WTC11 (cell line): ENCODE measurements at places on chromosomes 4 and X. TPM values are rescaled to one million over a fixed set of nuclear protein-coding genes. Genes with fewer than 3 reads are reported as not detected.
A peak's percentile ranks its signal among the peaks of the same experiment; 100 is the strongest.

DNA sequence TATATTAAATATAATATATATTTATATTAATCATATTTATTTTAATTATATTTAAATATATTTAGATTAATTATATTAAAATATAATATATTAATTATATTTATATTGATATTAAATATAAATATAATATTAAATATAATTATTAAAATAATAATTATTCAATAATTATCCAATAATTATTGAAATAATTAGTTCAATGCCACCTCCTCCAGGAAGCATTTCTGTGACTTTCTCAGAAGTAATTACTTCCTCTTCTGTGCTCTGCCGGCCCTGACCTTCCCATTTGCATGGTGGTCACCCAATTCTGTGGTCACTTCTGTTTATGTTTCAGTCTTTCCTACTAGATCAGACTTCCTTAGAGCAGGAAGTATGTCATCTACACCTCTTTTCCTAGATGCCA, 45.8 kb downstream of the EVC2 start:
- DNase-seq = no peak
- H3K27me3 ChIP-seq = no peaks in the 10 kb centered on the region; the same call in 1 of the 2 replicates
- no peak overlapping the region for H3K4me3 ChIP-seq
- no peaks in the 10 kb centered on the region for H3K4me1 ChIP-seq
- no peak overlapping the region for H3K27ac ChIP-seq

Gene CDX4
- 2.4 to 5.2 TPM (median 4.6 TPM) in 3 replicates for total RNA-seq

DNA sequence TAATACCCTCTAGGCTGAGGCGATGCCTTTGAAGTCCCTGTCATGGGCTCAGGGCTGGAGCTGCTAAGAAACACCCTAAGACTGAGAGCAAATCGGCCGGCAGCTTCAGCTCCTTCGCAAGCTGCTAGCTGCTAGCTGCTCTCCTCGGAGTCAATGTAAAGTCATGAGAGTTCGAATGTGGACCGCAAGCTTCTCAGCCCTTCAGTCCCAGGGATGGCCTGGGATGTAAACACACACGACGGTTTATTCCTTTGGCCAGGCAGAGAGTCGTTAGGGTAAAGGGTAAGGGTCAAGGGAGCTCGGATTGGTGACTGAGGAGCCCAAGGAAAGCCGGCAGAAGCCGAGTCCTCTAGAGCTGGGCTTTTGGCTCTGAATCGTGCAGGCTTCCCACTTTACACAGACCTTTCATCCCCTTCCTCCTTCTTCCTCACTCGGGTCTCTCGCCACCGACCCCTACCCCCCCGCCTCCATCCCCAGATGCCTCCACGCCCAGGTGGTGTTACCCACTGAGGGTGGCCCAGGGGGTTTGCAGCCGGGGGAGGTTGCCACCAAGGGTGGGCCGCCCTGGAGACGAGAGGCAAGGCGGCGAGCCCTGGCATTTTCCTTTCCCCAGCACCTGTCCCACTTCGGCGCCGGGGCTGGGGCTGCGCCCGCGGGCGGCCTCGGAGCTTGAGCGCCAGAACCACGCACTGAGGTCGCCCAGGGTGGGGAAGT, 3.1 kb upstream of the BCORL1 start:
- H3K4me3 ChIP-seq = peak overlapping the region; percentile 64
- DNase-seq = no peak
- no peak overlapping the region for H3K27ac ChIP-seq

DNA sequence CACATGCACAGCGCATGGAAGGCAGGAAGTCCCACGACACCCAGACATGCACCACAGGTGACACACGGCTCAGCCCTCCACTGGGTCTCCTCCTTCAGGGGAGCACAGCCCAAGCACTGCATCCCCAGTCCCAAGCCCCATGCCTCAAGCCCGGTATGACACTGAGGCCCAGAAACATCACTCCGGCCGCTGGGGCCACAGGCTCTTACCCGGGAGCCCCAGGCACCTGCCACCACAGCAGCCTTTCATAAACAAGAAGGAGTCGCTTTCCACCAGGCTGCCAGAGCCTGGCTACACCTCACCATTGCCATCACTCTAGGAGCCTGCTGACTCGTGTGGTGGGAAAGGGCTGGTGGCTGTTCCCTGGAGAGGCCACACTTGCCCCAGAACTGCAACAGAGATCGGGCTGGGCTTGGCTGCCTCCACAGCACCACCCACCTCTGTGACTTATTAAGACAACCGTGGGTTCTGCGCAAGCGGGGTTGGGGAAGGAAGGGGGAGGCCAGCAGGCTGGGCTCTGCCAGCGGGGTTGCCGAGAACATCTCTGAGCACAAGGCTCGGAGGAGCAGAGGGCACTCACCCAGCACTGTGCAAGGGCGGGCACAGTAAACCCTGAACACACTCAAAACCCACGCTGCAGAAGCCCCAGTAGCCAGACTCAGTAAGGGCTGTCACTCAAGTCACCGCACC, 4.5 kb downstream of the HAUS7 start:
- no peaks in the 10 kb centered on the region for H3K4me1 ChIP-seq
- no peak overlapping the region for H3K27ac ChIP-seq
- H3K27me3 ChIP-seq = no peaks in the 10 kb centered on the region
- DNase-seq = no peak
- H3K36me3 ChIP-seq = peaks cover 4% of the 10 kb centered on the region

Gene GNL3L
- 55.5 to 63.6 TPM (median 59.1 TPM) in 3 replicates for total RNA-seq

DNA sequence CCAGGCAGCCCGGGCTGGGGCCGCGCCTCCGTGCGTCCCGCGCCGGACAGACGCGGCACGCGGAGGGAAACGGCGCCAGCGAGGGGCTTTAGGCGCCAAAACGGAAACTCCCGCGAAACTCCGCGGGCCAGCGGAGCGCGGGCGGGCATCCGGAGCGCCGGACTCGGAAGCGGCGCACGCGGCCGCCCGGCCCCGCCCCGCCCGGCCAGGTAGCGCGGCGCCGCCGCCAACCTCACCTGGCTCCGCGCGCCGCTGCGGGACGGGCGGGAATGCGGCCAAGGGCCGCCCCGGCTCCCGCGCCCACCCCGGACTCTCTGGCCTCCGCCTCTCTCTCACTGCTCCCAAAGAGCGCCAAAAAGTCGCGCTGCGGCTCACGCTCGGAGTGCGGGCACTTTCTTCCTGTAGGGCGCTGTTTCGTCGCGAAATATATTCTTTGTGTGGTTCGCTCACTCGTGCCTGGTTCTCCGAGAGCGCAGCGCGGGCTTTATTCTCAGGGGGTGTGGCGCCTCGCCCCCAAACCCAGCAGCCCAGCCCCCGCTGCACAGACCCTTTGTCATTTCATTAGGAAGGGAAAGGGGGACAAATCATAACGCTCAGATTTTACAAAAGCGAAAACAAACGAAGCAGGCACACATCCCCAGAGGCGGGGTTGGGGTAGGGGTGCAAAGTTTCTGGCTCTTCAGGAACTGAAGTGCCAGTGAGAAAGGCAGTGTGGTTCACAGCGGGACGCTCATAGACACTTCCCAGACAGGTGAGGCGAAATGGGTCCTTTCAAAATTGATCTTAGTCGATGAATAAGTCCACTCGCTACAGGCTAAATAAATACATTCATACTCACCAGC, 961 bp upstream of the MBNL3 start:
- H3K27me3 ChIP-seq = peaks cover 28% of the 10 kb centered on the region
- peak overlapping the region; percentile 86 for H3K4me3 ChIP-seq
- H3K4me1 ChIP-seq = peaks cover 17% of the 10 kb centered on the region
- no peaks in the 10 kb centered on the region for H3K36me3 ChIP-seq
- DNase-seq = peak; percentile 51

GRCh38 chr4:17477774-17478472, 34.0 kb downstream of the QDPR start:
- no peaks in the 10 kb centered on the region for H3K27me3 ChIP-seq
- no peak overlapping the region for H3K27ac ChIP-seq
- H3K4me3 ChIP-seq = no peak overlapping the region
- no peaks in the 10 kb centered on the region for H3K36me3 ChIP-seq

GRCh38 chr4:78417603-78418002, 134.0 kb upstream of the ANXA3 start:
- H3K27me3 ChIP-seq = no peaks in the 10 kb centered on the region
- no peak for DNase-seq
- H3K4me1 ChIP-seq = peaks cover 19% of the 10 kb centered on the region
- H3K36me3 ChIP-seq = peaks cover 68% of the 10 kb centered on the region

GRCh38 chrX:21319323-21319722, 54.9 kb upstream of the CNKSR2 start:
- DNase-seq = no peak
- H3K27me3 ChIP-seq = no peaks in the 10 kb centered on the region
- H3K27ac ChIP-seq = no peak overlapping the region
- peaks cover 18% of the 10 kb centered on the region for H3K36me3 ChIP-seq

- DNase-seq = no peak
- H3K27ac ChIP-seq = no peak overlapping the region
- no peaks in the 10 kb centered on the region for H3K4me1 ChIP-seq
- no peaks in the 10 kb centered on the region for H3K36me3 ChIP-seq
- no peak overlapping the region for H3K4me3 ChIP-seq
Observed at GRCh38 chrX:134849390-134849789, 141.4 kb upstream of the SMIM10 start.
